Fibroblast of skin of right quadriceps (primary cell): ENCODE measurements at places on chromosomes 7 and 10.

DNA sequence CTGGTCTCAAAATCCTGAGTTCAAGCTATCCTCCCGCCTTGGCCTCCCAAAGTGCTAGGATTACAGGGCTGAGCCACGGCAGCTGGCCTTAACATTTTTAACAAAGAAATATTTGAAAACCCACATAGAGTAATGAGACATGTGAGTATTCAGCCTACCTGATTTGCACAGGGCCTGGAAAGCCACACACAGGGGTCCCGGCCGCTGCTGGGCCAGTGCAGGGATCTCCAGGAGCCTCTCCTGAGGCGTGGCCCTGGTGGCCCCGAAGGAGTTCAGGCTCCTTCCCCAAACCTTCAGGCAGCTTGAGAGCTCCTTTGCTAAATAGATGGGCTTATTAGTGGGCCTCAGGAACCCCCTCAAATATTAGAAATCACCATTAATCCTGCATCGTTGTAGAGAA is 18.7 kb downstream of the CNPY1 start:
- DNase-seq, result no peak

GRCh38 chr7:24587853-24588252 is 14.6 kb downstream of the PALS2 start:
- DNase-seq, result no peak

GRCh38 chr10:100403734-100404133 is 56.7 kb downstream of the SCD start:
- no peak for DNase-seq

DNA sequence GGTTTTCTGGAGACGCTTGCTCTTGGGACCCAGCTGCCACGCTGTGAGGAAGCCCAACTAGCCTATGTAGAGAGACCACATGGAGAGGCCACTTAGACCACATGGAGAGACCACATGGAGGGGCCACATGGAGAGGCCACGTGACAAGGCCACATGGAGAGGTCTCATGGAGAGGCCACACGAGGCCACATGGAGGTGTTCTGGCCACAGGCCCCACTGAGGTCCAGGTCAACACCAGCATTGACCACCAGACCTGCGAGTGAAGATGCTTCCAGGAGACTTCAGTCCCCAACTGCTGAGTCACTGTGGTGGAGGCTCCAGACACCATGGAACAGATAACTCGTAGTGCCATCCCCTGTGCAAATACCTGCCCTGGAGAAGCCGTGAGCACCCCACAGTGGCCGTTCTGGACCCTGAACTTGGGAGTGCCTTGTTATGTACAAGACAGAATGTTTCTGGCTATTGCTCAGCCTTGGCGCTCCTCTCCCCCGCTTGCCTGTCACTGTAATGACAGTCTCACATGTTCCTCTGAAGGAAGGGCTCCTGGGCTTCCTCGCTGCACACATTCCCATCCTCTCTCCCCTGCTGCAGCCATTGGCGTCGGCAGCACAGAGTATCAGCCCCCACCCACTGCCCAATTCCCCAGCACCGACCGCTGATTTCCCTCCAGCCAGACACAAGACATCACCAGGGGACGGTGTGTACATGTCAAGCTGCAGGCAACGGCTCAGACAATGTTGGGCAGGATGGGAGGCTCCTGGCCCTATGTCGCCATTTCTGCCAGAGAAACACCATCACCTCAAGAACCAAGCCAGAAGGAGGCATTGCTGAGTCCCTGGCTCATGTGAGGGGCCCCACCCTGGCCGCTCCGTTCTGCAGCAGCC is 49.0 kb upstream of the TNRC18 start:
- no peak for DNase-seq

- DNase-seq, result no peak
Observed at GRCh38 chr7:44964831-44965440, 13.9 kb downstream of the MYO1G start.

DNA sequence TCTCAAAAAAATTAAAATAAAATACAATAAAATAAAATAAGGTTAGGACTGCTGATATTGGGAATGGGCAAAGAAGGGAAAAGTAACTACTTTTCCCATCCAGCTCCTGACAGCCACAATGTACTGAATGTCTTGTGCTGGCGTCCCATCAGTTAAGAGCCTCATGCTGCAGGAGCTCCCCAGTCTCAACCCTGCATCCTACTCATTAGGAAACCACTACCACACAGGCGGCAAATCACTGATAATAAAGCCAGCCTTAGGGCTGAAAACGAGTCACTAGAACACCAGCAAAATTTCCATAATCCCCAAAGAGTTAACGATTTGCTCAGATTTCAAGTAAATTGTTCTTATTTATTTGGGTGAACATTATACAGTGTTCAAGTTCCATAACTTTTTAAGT is 4.3 kb downstream of the YWHAG start:
- no peak for DNase-seq

GRCh38 chr10:13971601-13972475 is 358.9 kb downstream of the FRMD4A start:
- DNase-seq, result peak; percentile 94

DNA sequence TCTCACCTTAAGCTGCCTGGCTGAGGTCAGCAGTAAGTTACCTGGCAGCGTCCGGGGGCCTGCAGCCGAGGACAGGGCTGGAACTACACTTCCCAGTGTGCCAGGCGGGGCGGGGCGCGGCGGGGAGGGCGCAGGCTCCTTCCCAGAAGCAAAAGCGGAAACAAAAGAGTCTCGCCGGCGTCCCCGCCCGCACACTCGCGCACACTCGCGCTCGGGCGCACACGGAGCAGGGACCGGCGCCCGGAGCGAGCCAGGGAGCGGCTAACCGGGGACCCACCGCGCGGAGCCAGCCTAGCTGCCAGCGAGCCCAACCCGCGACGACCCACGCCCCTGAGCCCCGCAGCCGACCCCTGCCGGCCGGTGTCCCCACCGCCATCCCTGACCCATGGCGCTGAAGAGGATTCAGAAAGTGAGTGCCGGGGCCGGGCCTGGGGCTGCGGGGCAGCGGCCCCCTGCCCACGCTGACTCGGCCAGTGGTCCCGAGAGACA is at the start of gene UBE2D1:
UBE2D1 (plus strand) TSS at position 190 of the 489 bp plus-strand sequence; CDS start at position 386, 196 bp downstream.
- DNase-seq, result peak; percentile 70

GRCh38 chr7:3486841-3487240 is 185.8 kb downstream of the SDK1 start:
- DNase-seq, result no peak

- no peak for DNase-seq
Observed at GRCh38 chr10:5531558-5532306, 7.0 kb downstream of the CALML3 start.

- DNase-seq, result no peak
Observed at GRCh38 chr10:72659694-72660093, 32.2 kb upstream of the MCU start.

DNA sequence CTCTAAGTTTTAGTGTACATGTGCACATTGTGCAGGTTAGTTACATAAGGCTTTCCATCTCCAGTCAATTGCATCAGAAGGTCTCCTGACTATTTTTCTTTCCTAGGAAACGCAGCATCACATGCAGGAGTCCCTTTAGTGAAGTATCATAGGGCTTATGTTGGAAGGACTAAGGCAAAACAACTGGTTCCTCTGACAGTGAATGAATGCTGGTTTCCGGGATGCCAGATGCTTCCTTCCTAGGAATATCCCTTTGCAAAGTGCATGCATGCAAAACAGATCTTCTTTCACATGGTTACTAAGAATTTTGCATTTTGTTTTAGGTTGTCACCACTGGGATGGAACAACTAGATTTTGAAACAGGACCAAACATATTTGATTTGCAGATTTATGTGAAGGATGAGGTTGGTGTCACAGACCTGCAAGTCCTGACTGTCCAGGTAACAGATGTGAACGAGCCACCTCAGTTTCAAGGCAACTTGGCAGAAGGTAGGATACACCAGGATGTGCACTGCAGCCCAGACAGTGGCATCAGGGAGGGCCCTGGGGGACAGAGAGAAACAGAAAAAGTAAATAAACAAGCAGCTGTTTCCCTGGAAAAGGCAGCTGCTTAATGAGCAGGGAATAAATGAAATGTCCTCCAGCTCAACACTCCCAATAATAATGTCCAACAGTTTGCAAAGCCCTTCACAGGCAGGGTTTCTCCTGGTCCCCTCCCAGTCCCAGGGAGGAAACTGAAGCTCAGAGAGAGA is 17.8 kb downstream of the CDHR3 start:
- DNase-seq, result no peak

DNA sequence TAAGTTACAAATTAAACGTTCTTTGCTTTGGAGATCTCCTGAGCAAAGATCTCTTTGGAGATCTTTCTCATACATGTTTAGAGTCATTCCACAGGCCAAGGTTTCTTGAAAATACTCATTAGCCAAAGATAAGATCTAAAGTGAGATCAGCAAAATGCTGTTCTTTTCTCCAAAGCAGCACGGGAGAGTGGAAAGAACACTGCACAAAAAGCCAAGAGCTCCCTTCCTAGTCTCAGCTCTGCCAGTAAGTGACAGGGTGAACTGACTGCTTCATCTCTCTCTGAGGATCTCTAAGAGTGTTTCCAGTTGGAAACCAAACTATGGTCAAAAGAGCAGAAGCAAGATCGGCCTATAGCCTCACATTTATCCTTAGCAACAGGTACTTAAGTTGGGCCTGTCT is 168.4 kb upstream of the ASAH2 start:
- DNase-seq, result no peak
